ENCODE measurements at places on chromosomes 5 and 9. TPM values are rescaled to one million over a fixed set of nuclear protein-coding genes. Genes with fewer than 3 reads are reported as not detected.
A peak's percentile ranks its signal among the peaks of the same experiment; 100 is the strongest.

PCDHB8 gene
- polyA plus RNA-seq: 0.67 TPM

DNA sequence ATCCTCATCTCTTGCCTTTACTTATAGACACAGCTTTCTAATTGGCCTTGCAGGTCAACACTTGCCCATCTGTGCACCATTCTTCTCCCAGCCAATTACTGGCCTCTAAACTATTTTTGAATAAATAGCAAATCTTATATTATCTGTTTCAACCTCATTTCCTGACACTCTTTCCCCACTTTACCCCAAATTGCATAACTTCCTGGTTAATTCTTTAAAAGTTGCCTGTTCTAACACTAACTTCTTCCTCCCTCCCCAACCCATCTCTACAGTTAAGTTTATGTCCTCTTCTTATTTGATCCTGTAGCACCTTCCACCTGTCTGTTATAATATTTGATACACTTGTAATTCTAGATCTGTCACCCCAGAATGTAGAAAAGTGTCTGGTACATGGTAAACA, 372.1 kb downstream of the PDE4D start:
- no peak for DNase-seq

PCDHB9 gene
- polyA plus RNA-seq: 0.73 TPM

DNA sequence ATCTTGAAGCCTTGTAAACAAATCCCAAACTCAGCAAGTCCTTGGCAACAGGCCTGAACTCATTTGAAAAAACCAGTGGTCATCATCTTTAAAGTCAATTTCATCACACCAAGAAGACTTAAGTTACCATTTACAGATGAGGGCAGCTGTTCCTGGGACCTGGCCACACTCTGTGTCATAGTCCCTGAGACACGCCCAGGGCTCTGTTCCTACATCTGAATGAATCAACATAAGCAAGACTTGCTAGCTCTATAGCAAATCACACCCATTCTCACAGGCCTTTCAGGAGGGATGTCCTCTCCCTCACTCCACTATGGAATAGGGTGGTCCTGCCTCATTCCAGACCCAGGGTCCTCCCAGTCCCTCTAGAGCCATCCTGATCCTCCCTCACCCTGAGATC, 142.8 kb downstream of the NSG2 start:
- no peak for DNase-seq

- peak; percentile 36 for DNase-seq
These were observed 151.8 kb upstream of the GPR151 start for GRCh38 chr5:146667633-146668272.

DNA sequence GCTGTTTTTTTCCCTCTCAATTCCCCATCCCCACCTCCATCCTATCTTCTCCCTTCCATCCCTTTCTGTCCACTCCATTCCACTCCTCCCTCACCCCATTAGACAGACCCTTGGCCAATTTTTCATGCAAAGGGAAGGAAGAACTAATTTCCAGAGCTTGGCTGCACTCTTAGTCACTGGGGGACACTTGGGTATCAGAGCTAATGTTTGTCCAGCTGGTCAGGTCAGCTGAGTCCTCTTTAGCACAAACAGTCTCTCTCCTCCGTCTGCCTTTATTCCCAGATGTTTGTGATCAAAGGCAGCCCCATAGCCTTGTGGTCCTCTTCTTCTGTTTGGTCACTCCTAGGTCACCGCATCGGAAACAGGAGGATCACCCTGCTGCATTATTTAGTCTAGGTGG, 148.5 kb downstream of the NMUR2 start:
- no peak for DNase-seq

DNA sequence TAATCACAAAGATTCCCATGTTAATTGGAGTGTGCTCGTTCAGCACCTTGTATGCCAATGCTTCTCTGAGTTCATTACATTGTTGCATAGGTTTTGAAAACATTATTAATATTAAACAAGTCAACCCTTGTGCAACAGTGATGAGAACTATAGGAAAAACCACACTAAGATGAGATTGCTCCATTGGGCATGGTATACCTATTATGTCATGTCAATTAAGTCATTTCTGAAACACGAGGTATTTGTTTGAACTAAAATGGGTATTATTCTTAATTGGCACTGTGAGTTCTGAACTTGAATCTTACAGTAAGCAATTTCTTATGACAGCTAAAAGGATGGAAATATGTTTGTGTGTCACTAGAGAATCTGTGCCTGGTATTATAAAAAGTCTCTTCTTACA, 447.7 kb downstream of the EFNA5 start:
- DNase-seq: no peak

LHX2 gene
- polyA plus RNA-seq: 0.12 TPM

GRCh38 chr9:126838895-126839294, 21.5 kb upstream of the ZBTB34 start:
- DNase-seq: no peak

DNA sequence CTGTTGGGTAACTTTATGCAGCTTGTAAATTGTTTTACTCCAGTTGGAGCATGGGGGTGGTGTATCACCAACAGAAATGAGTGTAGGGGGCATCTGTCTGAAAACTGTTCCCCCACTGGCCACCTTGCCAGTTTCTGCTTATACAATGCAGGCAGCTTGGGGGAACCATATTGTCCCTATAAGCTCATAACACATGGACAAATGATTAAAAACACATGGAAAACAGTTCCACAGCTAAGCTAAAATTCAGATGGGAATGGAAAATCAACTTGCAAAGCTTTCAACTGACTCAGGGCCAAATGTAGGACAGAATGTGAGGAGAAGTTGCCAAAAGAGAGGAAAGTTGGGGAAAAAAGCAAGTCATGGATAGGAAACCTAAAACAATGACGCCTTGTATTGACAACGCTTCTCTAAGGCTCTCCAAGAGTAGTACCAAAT, 7.9 kb upstream of the CER1 start:
- DNase-seq: no peak

WWC1 gene
- 28.6 TPM for polyA plus RNA-seq

DNA sequence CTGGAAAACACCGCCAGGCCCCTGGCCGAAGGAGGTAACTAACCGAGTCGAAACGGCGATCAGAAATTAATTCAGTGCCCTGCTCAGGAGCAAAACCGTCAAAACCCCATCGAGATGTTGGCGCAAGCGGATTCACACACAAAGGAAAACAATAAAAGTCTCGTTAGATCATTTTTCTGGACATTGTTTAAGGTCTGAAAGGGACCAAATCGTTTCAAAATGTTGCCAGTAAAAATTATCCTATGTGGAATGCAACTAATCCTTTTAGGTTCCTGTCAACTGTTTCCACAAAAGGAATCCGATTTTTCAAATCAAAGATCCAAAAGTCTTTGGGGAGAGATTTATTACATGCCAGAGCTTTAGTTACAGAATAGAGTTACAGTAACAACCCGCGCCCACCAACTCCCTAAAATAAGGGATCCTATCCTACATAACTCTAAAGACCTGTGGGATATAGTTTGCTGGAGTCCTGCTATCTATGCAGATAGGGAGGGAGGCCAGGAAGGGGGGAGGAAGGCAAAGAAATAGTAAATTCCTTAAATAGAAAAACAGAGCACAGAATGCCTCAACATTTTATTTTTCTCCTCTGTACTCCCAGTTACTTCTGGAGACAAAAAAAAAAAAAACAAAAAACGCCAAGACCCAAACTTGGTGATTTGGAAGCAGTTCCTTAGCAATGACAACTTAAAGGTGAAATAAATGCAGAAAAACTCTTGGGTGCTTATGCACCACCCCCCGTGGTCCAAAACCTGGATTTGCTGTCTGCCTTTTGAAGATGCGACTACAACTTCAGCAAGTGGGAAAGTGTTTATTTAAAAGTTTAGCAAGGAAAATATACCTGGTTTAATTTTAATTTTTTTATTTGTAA, 10.6 kb downstream of the FOXD1 start:
- DNase-seq: no peak

PCDHGB3 gene
- polyA plus RNA-seq: 0.85 TPM

GRCh38 chr9:77092536-77092935, 73.1 kb downstream of the FOXB2 start:
- no peak for DNase-seq

FAM221B gene
- 0.10 TPM for polyA plus RNA-seq

PCDHGB6 gene
- polyA plus RNA-seq: 2.9 TPM

TMOD1 gene
- polyA plus RNA-seq: 8.9 TPM

ECM2 gene
- polyA plus RNA-seq: 9.8 TPM

DNA sequence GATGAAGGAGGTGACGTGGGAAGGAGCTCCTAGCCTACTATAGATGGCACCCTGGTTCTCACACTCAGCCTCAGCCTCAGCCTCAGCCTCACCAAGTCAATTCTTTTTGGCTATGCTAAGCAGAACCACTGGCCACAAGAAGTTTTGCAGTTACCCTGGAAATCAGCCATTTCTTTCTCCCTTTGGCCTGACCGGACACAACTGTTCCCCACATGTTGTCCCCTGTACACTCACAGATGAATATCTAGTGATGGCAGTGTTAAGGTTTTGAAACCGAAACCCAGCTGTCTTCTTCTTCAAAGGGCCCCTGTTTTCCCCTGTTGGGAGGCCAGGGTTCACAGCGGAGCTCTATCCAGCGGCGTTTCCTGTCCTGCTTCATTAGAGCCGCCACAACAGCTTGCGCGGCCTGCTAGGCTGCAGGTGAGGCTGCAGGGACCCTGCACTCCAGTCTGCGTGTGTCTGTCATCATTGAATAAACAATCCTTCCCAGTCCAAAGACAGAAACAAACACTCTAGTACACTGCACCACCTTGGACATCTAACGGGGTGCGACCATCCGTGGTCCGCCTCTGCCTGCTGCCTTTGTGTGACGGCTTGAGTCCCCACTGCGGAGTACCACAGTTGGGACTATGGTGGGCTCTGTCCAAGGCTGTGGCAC, 250.5 kb downstream of the DENND1A start:
- DNase-seq: peak; percentile 24

SLC6A7 gene
- 5.7 TPM for polyA plus RNA-seq

RNF145 gene
- 52.6 TPM for polyA plus RNA-seq

- peak; percentile 82 for DNase-seq
These were observed 232.8 kb downstream of the DOCK8 start for GRCh38 chr9:447230-448025.

- DNase-seq: no peak
These were observed 115.6 kb upstream of the ALDH1B1 start for GRCh38 chr9:38276771-38277439.

MEGF9 gene
- 17.6 TPM for polyA plus RNA-seq

- DNase-seq: no peak
These were observed 170.7 kb downstream of the SPOCK1 start for GRCh38 chr5:137328463-137328862.

FYB1 gene
- 6.8 TPM for polyA plus RNA-seq

DNA sequence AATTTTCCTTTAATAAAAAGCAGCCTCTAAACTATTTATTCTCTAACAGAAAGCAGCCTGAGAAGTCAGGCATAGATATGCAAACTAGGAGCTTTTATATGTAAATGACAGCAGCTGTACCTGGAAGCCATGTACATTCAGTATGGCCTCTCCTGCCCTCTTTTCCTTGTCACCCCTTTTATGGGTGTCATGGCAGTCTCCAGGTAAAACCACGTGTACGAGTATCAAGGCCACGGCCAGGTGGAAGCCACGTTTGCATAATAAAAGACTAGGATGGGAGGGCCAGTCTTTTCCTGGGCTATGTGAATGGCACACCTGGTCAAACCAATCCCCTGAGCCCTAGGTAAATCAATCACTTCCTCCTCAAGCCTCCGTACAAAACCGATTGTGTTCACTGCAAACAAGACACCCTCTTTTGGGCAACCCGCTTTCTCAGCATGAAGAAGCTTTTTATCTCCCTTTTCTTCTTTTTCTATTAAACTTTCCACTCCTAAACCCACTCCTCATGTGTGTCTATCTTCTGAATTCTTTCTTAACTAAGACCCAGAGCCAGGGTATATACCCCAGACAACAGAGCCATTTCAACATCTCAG, 419.5 kb upstream of the CTNND2 start:
- DNase-seq: no peak

GFPT2 gene
- polyA plus RNA-seq: 5.8 TPM

GRCh38 chr9:120212153-120212852, 367.7 kb downstream of the CDK5RAP2 start:
- DNase-seq: no peak

DNA sequence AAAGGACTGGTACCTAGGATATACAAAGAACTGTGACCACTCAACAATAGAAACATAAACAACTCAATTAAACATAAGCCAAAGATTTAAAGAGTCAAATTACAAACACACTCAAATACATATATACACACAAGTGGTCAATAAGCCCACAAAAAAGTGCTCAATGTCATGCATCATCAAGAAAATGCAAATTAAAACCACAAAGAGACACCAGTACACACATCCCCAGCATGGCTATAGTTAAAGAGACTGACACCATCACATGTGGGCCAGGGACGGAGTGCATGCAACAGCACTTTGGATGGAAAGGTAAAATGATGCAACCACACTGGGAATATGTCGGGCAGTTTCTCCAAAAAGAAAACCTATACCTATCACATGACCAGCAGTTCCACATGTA, 89.7 kb downstream of the CAAP1 start:
- DNase-seq: no peak

GRCh38 chr9:100397529-100398266, 29.2 kb upstream of the MSANTD3 start:
- DNase-seq: no peak

PCDHAC2 gene
- 2.4 TPM for polyA plus RNA-seq

ZDHHC11B gene
- 16.1 TPM for polyA plus RNA-seq

DNA sequence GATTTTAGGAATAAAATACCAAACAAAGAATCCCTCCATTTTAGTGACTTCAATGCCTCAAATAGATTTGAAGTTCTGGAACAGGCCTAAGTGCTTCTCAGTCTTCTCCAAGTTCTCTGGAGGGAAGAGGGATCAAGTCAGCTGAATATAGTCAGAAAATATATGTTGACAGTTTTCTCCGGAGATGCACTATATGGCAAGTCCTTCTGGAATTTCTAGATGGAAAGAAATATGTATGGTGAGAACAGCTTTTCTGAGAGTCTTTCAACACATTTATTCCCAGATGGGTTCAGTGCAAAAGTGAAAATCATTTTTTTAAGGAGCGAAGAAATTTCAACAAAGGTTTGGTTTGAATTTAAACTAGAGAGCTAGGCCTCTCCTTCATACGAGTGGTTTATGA, 317.4 kb upstream of the SLC30A5 start:
- DNase-seq: no peak

CPEB4 gene
- 46.6 TPM for polyA plus RNA-seq

CDO1 gene
- polyA plus RNA-seq: 5.7 TPM

DNA sequence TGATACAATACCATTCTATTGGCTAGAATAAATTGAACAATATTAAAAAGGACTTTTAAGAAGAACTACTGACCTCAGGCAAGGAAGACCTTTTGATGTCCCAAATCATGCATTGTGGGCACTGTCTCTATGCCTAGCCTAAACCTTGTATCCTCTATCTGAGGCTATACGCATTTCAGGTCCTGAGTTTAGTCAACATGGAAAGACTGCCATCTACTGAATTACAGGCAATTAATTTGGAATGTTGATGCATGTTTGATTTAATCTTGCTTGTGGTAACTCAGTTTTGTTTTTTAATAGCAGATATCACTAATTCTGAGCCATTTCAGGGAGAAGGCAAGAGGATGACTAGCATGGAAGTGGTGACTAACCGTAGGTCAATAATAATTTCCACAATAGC, 585.3 kb upstream of the CCNG1 start:
- DNase-seq: no peak
